ENCODE measurements at places on chromosomes 5 and 9. TPM values are rescaled to one million over a fixed set of nuclear protein-coding genes. Genes with fewer than 3 reads are reported as not detected.

GRCh38 chr5:150489360-150490295 is 18.3 kb upstream of the NDST1 start:
- DNase-seq, result no peak

DNA sequence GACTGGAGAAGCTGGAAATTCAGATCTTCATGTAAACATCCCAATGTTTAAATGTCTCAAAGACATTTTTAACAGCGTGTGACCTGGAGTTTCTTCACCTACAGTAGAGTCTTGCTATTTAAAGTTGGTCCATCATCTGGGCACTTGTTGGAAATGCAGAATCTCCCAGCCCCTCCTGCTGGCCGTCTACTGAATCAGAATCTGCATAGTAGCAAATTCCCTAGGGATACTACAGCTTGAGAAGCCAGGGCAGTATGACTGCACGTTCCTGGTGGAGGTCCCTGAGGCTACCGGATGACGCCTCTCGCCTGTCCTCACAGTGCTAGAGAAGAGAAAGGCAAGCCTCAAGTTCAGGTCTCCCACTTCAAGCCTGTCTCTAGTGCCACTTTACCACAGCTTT is 15.7 kb downstream of the SAP30L start:
- no peak for DNase-seq

DNA sequence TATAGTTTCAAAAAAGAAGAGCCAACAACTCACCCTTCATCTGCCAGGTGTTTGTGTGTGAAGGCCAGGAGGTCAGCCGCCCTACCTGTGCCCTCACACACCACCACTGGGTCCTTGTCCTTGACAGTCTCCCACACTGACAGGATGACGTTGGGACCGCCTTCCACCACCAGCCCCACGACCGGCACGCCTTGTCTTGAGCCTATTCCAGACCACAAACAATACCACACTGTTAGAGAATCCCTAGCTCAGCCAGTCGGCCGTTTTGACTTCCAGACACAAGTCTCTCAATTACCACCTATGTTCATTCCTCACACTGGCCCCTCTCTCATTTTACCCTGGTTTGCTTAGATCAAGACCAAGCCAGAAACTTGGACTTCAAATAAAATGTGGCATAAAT is 66.1 kb downstream of the TRPM6 start:
- no peak for DNase-seq

ROPN1L gene
- total RNA-seq, result not detected

MLANA gene
- total RNA-seq, result not detected

- DNase-seq, result no peak
These were observed 33.3 kb downstream of the DMRT2 start for GRCh38 chr9:1083325-1083913.

SIT1 gene
- 67.7 TPM for total RNA-seq

DNA sequence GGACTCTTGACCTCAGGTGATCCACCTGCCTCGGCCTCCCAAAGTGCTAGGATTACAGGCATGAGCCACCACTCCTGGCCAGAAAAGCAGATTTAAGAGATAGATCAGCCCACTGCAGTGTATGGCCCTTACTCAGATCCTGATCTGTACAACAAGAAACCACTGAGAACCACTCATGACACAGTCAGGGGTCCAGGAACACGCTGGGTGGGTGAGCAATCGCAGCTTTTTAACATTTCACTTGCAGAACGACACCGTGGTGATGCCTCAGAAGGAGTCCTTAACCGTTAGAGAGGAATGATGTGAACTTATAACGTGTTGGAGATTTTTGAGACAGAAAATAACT is 45.3 kb upstream of the NSMF start:
- no peak for DNase-seq

DNA sequence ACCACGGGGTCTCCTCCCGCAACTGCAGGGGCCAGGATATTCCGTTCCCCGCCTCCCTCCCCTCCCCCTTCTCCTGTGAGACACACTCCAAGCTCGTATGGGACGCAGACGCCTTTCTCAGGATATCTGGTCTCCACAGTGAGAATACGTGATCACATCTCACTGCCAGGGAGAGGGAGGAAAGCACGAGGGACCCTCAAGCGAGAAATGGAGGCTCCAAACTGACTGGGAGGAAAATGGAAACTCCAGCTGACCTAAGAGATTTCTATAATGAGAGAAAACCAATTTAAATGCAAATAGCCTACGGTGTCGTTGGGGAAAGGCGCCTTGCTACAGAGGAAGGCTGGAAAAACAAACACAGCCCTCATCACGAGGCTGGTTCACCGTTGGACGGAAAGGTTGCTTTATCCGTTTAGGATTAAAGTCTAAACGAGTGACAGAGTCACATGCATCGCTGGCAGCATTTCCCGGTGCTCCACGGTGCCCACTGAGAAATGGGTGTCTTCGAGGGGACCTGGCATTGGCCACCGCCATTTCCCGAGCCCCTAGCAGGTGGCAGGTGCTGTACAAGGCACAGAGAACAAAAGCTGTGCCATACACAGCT is 116.9 kb upstream of the CPEB4 start:
- DNase-seq, result no peak

FGFR4 gene
- total RNA-seq, result 1.5 TPM

GRCh38 chr9:86697213-86697612 is 250.1 kb downstream of the GAS1 start:
- DNase-seq, result no peak

DNA sequence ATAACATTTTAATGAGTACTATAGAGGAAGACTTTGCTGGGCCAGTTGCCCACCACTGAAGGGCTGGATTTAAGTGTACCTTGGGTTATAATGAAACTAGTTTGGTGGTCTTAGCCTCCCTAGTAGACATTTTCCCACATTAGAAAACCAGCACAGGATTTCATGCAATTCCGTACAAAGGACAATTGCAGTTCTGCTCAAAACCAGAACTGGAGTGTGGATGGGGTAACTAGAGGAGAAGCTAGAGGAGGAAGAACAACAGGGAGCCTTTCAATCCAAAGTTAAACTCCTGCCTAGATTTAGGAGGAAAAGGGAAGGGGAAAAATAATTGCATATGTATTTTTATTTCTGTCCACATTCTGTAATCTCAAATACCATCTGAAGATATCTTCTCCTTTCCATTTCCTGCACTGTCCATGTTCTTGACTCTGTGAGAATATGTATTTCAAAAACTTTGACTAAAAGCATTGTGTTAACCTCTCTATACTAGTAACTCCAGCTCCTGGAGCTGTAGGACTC is 97.5 kb upstream of the SSBP2 start:
- no peak for DNase-seq

PIP5KL1 gene
- total RNA-seq, result 3.2 TPM

- DNase-seq, result no peak
These were observed 5.3 kb upstream of the MEF2C start for GRCh38 chr5:88888291-88888690.

DNA sequence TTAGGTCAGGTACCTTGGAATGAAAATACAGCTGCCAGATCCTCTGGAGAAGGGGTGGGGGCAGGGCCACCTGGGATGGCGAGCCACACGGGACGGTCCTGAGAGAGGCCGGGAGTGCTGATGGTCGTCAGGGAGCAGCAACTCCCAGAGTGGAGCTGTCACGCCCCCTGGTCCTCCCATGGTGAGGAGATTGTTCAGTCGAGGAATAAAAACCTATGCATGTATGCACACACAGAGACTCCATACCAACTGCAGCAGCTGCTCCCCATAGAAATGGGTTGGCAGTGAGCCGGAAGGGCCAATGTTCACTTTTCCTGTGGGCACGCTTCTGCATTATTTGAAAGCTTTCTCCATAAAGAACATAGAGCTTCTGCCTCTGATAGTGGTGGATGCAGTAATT is 45.2 kb upstream of the SEMA4D start:
- no peak for DNase-seq

GRCh38 chr9:38724754-38725153 is 4.8 kb upstream of the FAM240B start:
- no peak for DNase-seq

DNA sequence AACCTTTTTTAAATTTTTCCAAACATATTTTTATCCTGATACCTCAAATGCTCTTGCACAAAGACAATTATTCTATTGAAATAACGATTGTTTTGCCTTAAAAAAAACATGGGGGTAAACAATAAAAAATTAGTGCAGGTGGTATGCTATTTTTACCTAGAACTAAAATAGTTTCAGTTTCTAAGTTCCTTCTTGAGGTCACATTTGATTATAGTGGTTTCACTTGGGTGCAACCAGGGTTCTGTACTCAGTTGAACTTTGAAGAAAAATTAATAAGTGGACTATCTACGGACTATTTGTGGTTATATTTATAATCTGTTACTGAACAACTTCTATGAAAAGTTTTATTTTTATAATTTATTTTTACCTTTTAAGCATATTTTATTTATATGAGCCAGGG is 387.1 kb upstream of the IZUMO3 start:
- DNase-seq, result no peak

ACOT12 gene
- not detected for total RNA-seq

GRCh38 chr5:175847503-175847902 is 23.9 kb upstream of the CPLX2 start:
- no peak for DNase-seq

GRCh38 chr5:56565644-56566043 is 249.7 kb upstream of the MAP3K1 start:
- DNase-seq, result no peak

GRCh38 chr5:143652108-143652700 is 159.8 kb upstream of the HMHB1 start:
- peak; percentile 8 for DNase-seq

TAF11L10 gene
- not detected for total RNA-seq

DNA sequence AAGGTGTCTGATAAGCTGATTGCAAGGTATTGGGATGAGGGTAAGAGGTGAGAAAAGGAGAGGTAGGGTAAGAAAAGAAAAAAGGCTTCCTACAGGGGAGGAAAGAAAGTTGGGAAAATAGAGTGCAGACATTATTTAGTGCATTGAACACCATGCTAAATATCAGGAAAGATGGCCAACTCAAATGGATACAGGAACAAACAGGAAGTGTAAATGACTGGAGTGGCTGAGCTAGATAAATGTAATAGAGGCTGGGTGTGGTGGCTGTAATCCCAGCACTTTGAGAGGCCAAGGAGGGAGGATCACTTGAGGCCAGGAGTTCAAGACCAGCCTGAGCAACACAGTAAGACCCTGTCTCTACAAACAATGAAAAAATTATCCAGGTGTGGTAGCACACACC is 32.2 kb downstream of the OTP start:
- DNase-seq, result no peak

SEMA6A gene
- not detected for total RNA-seq

COL5A1 gene
- 0.24 TPM for total RNA-seq

DNA sequence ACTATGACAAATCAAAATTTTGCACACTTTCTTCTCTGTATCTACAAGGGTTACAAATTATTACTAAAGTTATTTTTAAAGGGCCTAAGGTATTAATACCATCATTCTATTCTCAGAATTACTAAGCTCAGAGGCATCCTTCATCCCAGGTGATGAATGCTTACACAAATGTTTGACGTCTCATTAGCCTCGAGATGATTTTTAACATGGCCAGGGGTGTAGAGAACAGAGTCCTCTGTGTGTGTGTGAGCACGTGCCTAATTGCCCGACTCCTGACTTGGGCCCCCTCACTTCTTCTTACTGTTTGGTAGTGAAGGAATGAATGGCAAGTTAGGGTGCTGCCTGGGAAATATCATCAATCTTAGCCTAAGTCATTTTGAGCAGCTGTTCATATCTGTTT is 221.1 kb downstream of the ENC1 start:
- no peak for DNase-seq

DNA sequence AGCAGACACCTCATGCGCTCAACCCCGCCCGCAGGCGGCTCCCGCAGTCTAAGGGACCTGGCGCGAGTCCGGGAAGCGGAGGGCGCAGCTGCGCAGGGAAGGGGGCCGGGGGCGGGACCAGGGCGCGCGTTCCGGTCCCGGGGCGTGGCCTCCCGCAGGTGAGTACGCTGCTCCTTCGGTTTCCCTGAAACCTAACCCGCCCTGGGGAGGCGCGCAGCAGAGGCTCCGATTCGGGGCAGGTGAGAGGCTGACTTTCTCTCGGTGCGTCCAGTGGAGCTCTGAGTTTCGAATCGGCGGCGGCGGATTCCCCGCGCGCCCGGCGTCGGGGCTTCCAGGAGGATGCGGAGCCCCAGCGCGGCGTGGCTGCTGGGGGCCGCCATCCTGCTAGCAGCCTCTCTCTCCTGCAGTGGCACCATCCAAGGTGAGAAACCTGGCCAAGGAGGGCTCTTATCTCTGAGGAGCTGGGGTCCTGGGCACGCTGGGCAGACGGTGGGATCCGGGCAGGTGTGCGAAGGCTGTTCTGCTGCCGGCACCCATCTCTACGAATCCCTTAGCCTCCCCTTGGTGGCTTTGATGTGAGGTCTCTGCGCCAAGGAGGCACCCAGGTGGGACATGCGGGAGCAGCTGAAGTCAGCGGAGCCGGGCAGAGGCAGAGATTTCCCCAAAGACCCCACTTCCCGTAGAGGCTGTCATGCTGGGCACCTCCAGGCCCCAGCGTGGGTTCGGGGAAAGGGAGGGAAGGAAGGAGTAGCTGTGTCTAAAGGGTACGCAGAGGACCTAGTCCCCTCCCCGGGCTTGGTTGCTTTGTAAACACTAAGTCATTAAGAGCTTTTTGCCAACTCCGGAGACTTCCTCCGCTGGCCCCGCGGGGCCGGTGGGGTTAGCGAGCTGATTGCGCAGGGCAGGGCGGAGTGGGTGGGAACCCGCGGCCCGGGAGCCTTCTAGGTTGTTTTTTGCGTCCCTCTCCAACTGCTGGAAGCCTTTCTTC is at the start of gene F2RL1:
F2RL1 (plus strand) TSS at position 187 of the 988 bp plus-strand sequence; CDS start at position 340, 153 bp downstream.
- peak; percentile 55 for DNase-seq

MYORG gene
- total RNA-seq, result 3.6 TPM

GRCh38 chr5:81003811-81004386 is 43.7 kb downstream of the RASGRF2 start:
- no peak for DNase-seq

DNA sequence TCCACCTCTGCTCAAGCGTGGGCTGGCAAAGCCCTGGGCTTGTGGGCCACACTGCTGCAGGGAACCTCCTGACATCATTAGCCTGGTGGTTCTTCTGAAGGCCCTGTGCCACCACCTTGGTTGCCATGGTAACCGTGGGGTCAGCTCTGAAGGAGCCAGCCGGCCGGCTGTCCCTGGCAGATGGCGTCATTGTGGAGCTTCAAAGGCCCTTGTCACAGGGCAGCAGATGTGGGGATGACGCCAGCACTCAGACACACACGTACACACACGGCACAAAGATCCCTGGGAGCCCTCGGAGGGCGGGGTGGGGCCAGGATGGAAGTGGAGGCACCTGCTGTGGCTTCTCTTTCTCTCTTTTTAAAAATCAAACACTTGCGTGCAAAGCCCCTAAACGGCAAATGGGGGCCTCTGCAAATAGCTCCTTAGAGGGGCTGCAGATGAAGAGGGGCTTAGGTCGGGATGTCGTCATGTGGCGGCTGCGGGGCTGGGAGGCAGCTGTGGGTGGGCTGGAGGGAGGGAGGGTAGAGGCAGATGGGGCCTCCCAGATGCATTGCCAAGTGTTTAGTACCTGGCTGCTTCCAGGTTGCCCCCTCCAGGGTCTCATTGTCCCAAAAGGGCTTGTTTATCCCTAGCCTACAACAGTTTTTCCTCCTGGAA is 19.5 kb upstream of the RPL26L1 start:
- DNase-seq, result no peak

- DNase-seq, result no peak
These were observed 65.0 kb downstream of the ST8SIA4 start for GRCh38 chr5:100838048-100838473.

GRCh38 chr9:4933177-4933576 is 51.9 kb upstream of the JAK2 start:
- DNase-seq, result no peak

TMC1 gene
- total RNA-seq, result not detected

- DNase-seq, result no peak
These were observed 23.2 kb downstream of the CNTFR start for GRCh38 chr9:34566322-34566721.

MARVELD2 gene
- total RNA-seq, result 0.31 TPM

GRCh38 chr9:6780690-6781089 is 22.9 kb downstream of the KDM4C start:
- no peak for DNase-seq

IL33 gene
- not detected for total RNA-seq
